ENCODE measurements at places on chromosomes 5 and 9.
A peak's percentile ranks its signal among the peaks of the same experiment; 100 is the strongest.

GRCh38 chr5:31435730-31436129 is 96.2 kb downstream of the DROSHA start:
- DNase-seq = no peak

DNA sequence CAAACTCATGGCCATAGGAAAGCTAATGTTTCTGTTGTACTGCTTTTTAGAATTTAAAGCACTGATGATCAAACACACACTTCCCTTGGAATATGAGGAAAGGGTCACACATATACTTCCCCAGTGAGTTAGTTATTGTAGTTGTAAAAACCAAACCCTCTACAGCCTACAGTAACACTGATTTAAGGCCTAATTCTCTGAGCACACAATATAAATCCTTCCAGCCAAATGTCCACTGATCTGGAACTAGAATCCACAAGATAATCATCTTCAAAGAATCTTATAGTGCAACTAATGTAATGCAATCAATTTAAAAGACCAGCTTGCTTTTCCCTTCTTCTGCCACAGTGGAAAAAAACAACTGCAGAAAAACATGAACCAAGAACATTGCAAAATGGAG is 219.3 kb downstream of the CAAP1 start:
- no peak for DNase-seq

- DNase-seq = no peak
Observed at GRCh38 chr5:144169904-144170275, 569 bp downstream of the YIPF5 start.

GRCh38 chr5:35050541-35051126 is 2.9 kb upstream of the AGXT2 start:
- no peak for DNase-seq

- DNase-seq = peak; percentile 43
Observed at GRCh38 chr9:104232781-104233341, 138.8 kb downstream of the SMC2 start.

- no peak for DNase-seq
Observed at GRCh38 chr9:88976890-88977257, 14.4 kb upstream of the S1PR3 start.

DNA sequence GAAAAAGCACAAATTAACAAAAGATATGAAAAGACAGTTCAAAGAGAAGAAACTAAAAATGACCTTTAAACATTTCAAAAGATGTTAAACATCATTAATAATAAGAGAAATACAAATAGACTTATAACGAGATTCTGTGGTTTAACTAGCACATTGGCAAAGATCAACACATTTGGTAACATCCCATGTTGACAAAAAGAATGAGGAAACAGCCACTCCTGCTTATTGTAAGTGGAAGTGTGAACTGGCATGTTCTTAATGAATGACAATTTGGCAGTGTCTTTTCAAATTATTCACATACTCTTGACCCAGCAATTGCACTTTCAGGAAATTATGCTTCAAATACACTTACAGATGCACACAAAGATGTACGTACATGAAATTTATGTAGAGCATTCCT is 176.3 kb downstream of the TLE1 start:
- no peak for DNase-seq

DNA sequence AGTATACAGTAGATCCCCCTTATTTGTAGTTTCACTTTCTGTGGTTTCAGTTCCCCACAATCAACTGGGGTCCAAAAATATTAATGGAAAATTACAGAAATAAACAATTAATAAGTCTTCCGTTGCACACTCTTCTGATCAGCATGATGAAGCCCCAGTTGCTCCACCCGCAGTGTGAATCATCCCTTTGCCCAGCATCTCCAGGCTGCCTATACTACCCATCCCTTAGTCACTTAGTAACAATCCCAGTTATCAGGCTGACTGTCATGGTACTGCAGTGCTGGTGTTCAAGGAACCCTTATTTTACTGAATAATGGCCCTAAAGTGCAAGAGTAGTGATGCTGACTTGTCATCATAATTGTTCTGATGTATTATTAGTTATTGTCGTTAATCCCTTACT is 28.9 kb downstream of the SHC3 start:
- DNase-seq = peak; percentile 58

- peak; percentile 48 for DNase-seq
Observed at GRCh38 chr5:146340260-146341081, 1.8 kb downstream of the POU4F3 start.

DNA sequence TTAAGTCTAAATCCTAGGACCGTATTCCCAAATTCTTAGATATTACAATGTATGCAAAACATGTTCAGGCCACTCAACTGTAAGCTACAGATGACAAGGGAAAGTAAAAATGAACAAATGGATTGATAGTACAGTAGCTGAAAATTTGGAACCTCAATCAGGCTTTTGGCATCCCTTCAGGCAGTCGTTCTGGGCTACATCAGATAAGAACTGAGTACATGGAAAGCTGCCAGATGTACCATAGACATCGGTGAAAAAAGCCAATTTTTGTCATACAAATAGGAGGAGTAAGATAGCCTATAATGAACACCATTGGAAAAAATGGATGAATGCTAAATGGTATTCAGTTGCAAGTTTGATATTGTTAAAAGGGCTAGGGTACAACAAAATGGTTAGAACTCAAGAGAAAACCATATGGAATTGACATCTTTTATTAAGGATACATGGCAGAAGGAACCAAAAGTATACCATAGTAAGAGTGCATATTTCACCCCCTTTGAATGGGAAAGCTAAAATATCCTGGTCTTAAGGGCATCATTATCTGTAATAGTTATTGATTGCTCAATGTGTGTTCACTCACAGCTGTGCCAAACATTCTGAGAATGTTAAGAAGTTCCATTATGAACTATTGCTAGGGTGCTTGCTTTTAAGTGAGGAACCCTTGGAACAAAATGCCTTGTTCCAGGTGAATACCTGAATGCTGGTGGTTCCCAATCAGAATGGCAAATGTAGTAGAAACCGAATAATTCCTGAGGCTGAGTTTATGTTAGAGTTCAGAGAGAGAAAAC is 86.4 kb downstream of the NR3C1 start:
- peak; percentile 58 for DNase-seq

- no peak for DNase-seq
Observed at GRCh38 chr5:179978792-179979191, 71.1 kb upstream of the TBC1D9B start.

GRCh38 chr9:18905028-18905882 is 127.8 kb downstream of the SAXO1 start:
- DNase-seq = peak; percentile 56

GRCh38 chr5:159564031-159564430 is 233.7 kb upstream of the IL12B start:
- DNase-seq = no peak

DNA sequence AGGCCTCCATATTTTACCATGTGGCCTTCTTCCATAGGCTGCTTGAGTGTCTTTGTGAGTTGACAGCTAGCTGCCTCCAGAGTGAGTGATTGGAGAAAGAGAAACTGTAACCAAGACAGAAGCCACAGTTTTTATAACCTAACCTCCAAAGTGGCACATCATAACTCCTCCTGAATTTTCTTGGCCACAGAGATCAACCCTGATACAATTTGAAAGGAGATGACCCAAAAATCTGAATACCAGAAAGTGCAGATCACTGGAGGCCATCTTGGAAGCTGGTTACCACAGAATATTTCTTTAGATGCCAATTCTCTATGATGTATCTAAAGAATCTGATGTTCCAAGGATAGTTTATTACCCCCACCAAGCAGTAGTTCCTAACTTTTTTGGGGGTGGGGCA is 254.3 kb upstream of the PDE4D start:
- DNase-seq = no peak

DNA sequence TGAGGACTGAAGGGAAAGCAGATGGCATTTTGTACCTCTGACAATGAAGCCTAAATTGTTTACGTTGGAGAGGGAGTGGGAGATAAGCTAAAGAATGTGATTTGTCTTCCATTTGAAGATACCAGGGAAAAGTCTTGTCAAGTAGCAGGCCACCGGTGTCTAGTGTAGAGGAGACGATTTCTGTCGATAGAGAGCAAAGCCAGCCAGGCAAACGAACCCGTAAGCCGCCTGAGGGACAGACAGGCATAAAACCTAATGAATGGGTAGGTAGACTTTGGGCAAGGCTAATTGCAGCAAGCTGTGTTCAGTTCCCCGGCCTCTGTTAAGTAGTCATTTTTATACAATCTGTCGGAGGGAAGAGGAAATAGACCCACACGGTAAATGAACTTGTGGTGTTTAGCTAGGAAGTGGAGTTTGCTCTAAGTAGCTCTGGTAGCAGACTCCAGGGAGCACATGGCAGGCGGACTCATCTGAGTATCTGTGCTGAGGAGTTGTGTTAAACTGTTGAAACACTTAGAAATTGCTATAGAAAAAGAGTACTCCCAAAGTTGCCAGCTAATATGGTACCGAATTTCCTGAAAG is 28.8 kb downstream of the SMARCA2 start:
- DNase-seq = no peak

DNA sequence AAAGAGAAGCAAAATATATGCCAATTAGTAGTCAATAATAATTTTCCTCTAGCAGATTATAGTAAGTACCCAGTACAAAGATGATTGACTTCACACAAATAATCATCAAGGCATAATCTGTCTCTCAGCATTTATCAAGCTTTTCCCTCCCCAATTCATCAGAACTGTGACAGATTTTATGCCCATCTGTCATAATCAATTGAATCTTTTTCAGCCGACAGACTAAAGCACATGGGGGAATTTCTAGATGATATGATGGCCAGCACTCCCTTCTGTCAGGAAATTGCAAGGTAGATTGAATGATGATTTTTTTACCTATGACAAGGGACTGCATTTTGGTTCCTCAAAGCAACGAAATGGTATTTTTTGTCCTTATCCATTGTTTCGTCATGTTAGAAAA is 227.1 kb upstream of the CYLC2 start:
- DNase-seq = no peak

DNA sequence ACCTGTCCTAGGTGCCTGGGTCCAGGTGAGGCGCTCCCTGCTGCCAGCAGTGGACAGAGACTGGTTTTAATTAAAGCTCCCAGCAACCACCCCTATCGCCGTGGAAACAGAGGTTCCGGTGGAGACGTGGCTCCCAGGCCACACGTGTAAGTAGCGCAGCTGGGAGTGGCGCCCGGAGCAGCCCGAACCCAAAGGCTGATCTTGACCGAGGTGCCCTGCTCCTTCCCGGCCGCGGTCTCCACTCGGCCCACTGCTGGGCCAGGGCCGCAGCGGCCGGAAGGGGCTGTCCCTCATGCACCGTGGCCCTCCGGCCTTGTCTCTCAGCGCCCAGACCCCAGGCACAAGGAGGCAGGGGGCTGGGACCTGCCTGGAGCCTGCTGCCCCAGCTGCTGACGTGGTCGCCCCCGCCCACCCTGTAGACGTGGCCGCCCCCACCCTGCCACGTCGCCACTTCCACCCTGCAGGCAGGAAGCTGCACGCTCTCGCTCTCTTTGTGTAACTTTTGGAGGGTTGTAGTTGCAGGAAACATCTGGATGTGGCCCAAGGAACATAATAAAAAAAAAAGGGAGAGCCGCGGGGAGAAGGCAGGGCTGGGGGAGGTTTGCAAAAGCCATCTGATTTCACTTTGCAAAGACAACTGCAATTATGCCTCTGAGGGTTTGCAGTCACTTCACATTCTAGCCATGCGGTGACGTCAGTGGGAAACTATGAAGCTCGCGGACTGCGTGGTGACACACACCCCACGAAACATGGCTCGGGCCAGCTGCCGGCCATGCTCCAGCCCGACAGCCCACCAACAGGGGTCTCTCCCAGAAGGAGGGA is 129.9 kb downstream of the RXRA start:
- peak; percentile 100 for DNase-seq

DNA sequence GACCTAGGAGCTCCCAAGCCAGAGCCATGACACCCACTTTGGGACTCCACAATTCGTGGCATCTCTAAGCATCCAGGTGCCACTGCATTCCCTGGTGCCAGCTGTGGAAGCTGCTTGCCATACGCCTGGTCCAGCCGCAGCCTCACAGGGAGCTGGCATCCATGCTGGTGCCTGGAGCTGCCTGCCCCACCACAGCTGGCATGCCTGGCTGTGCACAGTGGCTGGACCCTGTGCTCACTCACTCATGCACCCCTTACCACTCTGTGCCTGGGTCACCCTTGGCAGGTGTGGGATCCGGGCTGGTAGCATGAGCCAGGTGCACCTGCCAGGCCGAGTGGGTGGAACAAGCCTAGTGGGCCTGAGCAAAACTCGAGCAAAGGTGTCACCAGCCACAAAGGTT is 90.1 kb downstream of the CAVIN4 start:
- DNase-seq = no peak

- DNase-seq = no peak
Observed at GRCh38 chr9:22913518-22913917, 466.9 kb downstream of the DMRTA1 start.

DNA sequence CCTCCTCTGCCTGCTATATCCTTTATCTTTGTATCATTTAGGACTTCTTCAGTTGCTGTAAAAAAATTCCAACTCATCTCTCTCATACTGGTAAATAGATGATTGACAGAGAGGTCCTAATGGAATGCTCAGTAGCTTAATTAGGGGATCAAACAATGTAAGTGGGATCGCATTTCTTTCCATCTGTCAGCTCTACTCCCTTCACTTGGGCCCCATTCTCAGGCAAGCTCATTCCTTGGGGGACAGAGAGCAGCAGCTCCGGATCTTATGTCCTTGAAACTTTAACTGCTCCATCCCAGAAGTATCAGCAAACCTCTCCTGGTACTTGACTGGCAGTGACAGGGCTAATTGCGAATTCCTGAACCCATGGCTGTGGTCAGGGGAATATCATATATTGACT is 146.7 kb downstream of the YTHDC2 start:
- DNase-seq = no peak

GRCh38 chr9:123335193-123335985 is 20.6 kb upstream of the CRB2 start:
- peak; percentile 86 for DNase-seq
